ENCODE measurements at places on chromosomes 5 and 9. TPM values are rescaled to one million over a fixed set of nuclear protein-coding genes. Genes with fewer than 3 reads are reported as not detected.

- no peak for DNase-seq
These were observed 47.4 kb downstream of the POLK start for GRCh38 chr5:75558981-75559632.

DNA sequence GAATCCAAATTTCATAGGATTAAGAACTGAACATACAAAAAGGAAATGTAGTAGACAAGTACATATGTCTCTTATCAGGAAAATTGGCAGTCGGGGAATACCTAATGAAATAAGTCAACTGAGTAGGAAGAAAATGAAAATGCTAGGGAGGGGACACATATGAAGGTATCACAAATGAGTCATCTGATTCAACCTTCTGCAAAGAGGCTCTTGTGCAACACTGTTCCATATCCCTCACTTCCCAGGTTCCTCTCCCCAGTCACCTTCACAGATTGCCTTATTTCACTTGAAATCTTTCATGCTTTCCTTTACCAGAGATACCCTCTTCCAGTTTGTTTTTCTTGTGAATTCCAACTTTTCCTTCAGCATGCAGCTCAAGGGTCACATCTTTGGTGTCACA, 139.0 kb downstream of the RFX3 start:
- DNase-seq, result no peak

DNA sequence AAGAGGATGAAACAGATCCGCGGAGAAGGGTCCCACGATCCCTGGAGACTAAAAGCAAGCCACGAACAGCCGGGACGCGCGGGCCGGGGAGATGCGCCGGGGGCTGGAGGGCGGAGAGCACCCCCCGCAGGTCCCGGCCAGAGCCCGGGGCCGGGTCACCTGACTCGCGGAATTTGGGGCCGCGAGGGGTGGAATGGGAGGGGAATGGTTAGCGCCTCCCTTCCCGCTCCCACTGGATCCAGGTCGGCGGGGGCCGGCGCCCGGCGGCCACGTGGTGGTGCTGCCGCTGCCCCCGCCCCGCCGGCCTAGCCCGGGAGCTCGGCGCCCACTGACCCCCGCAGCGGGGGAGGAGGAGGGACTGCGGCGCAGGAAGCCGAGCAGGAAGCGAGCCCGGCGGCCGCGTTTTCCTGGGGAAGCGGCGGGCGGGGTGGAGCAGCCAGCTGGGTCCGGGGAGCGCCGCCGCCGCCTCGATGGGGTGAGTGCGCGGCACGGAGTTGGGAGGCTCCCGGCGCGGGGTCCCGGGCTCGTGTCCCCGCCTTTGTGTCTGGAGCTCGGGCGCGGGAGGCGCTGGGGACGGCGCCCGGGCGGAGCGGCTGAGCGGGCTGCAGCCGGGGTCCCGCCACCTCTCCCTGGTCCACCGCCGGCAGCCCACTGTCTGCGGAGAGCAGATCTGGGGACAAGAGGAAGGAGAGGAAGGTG, at the start of gene RAI14:
RAI14 (plus strand) TSS at position 328 of the 699 bp plus-strand sequence. CDS start 30,592 bp downstream, outside the sequence.
- DNase-seq, result peak; percentile 85

DNA sequence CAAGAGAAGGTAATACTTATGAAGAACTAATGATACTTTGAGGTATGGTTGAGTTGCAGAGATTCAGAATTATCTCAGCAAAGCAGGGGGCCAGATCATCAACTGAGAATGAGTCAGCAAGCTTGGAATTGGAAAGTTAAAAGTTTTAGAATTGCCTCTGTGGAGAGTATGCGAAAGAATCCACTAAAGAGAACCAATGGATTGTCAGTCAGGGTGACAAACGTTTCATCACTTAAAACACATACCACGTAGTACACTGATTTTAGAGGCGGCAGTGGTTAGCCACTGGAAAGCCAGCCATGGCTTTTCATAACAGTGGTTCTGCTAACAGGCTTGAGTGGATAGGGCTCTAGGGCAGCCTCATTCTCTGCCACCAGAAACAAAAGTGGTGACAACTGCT, 30.7 kb downstream of the AOPEP start:
- DNase-seq, result no peak

GRCh38 chr5:181191526-181192336, 13.3 kb downstream of the TRIM7 start:
- DNase-seq, result peak; percentile 97

- DNase-seq, result no peak
These were observed 23.1 kb upstream of the NSMF start for GRCh38 chr9:137482094-137482781.

DNA sequence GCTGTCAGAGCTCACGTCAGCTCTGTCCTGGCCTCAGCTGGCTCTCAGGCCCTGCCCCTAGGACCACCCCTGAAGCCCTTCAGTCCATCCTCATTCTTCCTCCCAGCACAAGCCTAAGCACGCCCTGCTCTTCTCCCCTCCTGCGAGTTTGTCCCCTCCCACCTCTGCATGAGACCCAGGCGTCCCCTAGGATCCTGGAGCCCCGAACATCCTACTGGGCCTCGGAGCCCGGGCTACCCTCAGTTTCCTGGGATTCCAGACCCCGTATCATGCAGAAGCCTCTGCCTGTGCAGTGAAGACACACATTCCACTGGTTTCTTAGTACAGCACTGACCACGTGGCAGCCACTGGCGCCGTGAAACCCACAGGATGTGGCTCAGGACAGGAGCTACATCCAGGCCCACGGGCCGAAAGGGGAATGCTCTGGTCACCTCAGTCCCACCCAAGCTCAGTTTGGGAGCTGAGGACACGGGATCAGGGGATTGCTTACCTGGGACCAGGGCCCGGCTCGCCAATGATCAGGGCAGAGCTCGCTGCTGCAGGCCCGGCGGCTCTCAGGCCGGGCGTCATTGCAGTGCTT, 64.2 kb downstream of the ZNF354C start:
- DNase-seq, result no peak

DNA sequence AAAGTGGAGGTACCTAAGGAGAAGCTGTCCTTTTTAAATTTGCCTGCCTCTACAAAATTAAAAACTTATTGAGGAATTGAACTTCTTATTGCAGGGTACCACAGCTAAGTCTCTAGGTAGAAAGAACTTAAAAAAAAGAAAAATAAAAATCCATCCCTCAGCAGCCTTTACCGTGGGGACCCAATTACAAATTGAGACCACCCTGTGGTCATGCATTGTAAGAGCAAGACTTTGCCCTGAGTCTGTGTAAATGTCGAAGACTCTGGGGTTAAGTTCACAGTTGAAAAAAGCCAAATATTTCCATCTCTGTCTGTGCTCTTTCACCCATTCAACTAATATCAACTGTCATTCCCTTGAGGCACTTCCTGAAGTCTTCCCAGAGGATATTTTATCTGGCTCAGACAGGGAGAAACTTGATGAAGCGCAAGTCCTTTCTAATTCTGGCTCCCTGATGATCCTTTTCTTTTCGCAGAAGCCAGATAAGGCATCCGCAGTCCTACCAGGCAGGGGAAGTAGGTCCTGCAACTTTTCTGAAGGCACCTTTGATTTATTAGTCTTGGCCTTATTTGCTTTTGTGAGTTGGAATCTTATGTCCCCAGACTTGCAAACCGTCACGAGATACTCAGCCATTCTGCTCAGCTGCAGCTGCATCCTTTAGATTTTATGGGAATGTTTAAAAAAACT, 323.8 kb upstream of the WWC1 start:
- no peak for DNase-seq

DNA sequence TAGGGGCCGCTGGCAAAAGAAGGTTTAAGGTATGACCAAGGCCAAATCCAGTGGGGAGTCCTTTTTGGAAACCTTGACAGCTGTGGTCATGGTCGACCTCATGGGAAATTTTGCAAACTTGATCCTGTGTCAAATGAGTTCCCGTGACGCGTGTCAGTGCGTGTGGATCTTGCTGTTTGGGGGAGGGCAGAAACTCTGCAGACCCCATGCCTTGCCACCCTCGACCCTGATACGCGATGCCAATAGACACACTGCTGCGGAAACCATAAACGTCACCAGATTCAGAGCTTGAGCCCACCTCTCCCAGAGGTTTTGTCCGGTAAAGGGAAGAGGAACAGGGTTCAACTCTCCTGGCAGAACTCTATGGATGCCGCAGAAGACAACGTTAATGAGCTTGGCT, 104.7 kb downstream of the ADAMTS2 start:
- DNase-seq, result no peak

DNA sequence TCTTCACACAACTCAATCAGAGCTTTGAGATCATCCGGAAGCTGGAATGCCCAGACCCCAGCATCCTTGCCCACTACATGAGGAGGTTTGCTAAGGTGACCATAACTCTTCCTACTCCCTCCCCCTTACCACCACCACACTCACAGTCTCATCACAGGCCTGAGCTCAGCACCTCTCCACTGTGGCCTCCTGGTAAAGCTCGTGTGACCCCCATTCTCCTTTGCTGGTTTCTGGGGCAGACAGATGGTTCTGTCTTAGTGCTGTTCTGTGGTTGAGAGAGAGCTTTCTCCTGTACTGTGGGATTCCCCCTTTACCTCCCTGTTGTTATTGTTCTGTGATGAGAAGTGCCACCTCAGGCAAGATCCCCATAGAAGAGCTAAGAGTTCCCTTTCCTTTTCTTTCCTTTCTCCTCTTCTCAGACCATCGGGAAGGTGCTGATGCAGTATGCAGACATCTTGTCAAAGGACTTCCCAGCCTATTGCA, 92.7 kb upstream of the RUSC2 start:
- no peak for DNase-seq

GRCh38 chr5:76479973-76480667, 77.0 kb downstream of the IQGAP2 start:
- no peak for DNase-seq

DNA sequence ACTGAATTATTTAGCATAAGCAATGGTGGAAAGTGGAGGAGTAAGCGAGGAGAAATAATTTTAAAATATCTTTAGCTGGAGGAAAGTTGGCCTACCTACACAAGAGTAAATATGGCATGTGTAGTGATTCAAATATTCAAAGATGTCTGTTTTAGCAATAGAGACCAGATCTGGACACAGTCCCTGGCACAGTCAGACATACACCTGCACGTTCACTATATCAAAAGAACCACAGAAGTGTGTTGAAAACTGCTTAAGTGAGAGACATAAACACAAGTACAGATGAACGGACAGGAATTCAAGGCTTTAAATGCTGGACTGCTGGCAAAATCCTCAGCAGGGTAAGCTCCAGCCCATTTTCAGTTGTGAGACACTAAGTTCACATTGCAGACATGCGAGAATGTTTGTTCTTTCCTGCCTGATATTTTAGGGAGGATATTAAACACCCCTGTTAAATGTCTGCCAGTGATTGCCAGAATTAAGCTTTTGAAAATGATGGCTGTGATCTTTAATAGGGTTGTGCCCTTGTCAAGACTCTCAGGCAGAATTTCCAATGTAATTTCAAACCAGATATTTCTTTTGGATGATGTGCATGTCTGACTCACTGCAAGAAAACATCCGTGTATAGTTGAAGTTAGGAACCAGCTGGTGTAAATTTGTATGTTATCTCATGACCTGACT, 810.6 kb downstream of the TLE4 start:
- DNase-seq, result no peak

- no peak for DNase-seq
These were observed 49.4 kb downstream of the TARS1 start for GRCh38 chr5:33490071-33490665.

- DNase-seq, result no peak
These were observed 11.0 kb downstream of the BSPRY start for GRCh38 chr9:113360242-113360842.

DNA sequence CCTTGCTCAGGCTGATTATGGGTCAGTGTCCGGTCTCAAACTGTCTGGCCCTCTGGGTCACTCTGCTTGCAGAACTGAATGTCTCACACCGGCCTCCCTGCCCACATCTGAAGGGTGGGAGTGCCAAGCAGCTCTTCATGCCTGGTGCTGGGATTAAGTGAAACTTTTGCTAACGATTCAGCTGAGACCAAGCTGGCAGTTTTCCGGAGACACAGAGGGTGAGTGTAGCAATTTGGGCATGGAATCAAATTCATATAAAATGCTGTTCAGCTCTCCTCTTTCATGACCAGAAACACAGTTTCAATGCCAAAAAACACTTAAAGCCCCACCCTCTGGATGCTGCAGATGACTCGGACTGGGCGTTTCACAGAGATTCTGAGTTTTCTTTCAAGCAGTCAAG, 207.5 kb downstream of the NXNL2 start:
- DNase-seq, result no peak

Gene ITK
- total RNA-seq, result 4.7 TPM

DNA sequence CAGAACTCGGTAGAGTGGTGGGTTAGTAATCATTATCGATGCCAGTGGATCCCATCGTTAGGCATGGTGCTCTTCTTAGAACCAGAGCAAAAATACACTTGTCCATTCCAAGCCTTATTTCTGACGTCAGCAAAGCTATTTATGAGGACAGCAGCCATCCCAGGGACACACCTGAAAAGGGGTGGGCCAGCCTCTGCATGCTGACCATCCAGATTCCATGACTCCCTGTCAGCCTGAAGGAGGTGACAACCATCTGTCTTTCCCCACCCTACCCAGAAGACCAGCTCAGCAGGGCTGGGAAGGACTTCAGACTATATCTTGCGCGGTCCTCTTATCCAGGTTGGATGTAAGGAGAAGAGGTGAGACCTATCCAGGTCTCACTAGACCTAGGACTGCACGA, 5.7 kb upstream of the NIPAL4 start:
- DNase-seq, result no peak

Gene CDHR2
- total RNA-seq, result not detected

Gene IL9
- not detected for total RNA-seq

Gene FST
- total RNA-seq, result 6.6 TPM

Gene PCDHB5
- total RNA-seq, result 2.9 TPM

DNA sequence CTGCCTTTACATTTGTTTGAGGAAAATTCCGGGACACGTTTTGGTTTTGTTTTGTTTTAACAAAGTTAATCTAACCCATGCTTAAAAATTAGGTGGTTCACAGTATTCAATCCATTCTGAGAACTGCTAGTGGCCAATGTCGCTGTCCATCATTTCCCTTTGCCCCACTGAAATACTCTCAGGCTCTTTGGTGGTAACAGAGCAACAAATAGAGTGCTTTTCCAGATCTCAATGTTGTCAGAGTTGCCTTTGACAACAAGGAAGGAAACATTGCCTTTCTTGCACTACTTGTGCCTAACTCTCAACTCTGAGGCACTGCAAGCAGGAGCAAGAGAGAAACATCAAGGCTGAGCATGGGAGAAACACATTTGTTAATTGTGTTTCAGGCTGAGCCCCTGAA, 154.0 kb downstream of the MCTP1 start:
- no peak for DNase-seq

GRCh38 chr9:13607481-13608441, 328.3 kb upstream of the MPDZ start:
- no peak for DNase-seq

Gene POU5F2
- 4.9 TPM for total RNA-seq

Gene NR5A1
- total RNA-seq, result not detected

Gene PRDM9
- not detected for total RNA-seq

- DNase-seq, result no peak
These were observed 402.9 kb upstream of the TYRP1 start for GRCh38 chr9:12290166-12290869.

GRCh38 chr5:131628990-131629389, 6.0 kb downstream of the RAPGEF6 start:
- DNase-seq, result no peak

DNA sequence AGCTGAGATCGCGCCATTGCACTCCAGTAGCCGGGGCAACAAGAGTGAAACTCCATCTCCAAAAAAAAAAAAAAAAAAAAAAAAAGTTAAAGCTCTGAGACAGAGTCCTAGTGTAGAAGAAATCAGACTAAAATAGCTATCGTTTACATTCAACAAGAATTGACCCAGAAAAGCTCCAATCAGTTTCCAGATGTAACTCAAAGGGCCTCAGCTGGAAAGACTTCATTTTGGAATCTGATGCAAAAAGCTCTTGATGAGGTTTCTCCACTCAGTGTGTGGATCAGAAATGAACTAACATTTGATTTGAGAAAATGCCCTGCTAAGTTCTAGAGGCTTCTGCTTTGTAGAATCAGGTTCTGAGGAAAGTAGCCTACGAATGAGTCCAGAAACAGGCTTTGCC, 7.2 kb upstream of the C1QTNF2 start:
- DNase-seq, result no peak

All from ureter (tissue), 1 donor.